ENCODE measurements at places on chromosomes 6 and 20. TPM values are rescaled to one million over a fixed set of nuclear protein-coding genes. Genes with fewer than 3 reads are reported as not detected.

DNA sequence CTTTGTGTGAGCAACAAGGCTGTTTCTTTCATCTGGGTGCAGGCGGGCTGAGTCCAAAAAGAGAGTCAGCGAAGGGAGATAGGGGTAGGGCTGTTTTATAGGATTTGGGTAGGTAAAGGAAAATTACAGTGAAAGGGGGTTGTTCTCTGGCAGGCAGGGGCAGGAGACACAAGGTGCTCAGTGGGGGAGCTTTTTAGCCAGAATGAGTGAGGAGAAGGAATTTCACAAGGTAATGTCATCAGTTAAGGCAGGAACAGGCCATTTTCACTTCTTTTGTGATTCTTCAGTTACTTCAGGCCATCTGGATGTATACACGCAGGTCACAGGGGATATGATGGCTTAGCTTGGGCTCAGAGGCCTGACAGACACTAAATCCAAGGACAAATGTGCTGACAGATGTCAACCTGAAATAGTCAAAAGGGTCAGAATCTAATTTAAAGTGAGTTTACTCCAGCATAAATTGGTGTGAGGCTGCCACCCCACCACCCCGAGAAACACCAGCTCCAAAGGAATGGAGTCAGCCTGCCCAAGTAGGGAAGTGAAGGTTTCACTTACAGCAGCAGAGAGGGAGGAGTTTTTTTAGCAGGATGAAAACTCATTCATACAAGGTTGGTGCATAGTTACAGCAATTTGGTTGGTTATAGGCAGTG is 560.0 kb upstream of the CDH4 start:
- DNase-seq: no peak

GRCh38 chr20:33516882-33517281 is 27.0 kb downstream of the CBFA2T2 start:
- DNase-seq: peak; percentile 22

GRCh38 chr6:3768502-3768901 is 17.0 kb upstream of the PXDC1 start:
- DNase-seq: no peak

Gene MCHR2
- total RNA-seq: not detected

Gene SIRPD
- not detected for total RNA-seq

Data from astrocyte (in vitro differentiated cells and primary cell).